ENCODE measurements at places on chromosomes 4 and X.
A peak's percentile ranks its signal among the peaks of the same experiment; 100 is the strongest.

GRCh38 chr4:64465263-64465662 lies 56.0 kb upstream of the TECRL start:
- no peak for DNase-seq

GRCh38 chr4:108398316-108398715 lies 222.1 kb upstream of the RPL34 start:
- no peak for DNase-seq

DNA sequence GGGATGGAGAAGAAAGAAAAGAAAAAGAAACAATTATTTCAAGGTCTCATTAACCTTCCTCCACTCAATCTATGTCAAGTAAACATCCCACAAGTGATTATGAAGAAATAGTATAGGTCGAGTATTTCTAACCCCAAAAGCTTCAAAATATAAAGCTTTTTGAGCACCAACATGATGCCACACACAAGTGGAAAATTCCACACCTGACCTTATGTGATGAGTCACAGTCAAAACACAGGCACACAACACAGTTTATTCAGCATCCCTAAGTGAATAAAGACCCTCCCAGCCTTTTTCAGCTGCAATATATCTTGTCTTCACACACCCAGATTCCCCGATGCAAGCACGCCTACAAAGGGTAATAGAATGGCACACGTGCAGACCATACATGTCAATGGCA lies 51.7 kb upstream of the VEGFC start:
- DNase-seq, result no peak

DNA sequence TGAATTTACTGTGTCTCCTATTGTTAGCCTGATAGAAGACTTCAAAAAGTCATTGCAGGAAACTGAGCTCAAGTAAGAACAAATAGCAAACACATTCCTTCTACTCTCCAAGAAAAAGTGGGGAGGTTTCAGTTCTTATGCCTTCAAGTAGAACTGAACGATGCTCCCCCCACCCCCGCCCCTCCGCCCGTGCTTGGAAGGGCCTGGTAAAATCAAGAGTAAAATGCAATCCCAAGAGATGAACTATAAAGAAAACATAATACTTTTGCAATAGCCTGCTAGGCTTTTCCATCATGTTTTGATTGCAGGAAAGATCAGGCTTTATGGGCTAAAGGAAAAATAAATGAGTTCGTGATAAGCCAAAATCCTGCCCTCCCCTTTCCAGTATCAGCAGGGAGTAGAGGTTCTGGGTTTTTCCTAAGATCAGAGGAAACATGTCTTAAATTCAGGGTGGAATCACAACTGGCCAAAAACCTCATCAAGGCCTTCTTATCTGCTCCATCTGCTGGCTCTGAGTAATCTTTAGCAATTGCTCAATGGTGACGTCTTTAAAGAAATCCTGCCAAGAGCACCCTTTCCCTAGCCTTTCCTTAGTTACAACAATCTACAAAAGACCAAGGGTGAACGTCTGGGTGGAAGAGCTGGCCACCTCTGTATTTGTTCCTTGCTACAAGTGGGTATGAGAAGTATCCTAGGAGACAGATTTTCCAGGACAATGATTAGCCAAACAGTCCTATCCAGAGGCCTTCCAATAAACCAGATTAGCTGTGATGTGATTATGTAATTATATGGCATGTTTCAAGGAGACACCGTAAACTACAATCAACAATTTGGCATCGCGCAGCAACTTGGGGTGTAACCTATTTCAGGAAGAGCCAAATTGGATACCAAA lies 66.3 kb upstream of the FAM9C start:
- DNase-seq, result peak; percentile 0

GRCh38 chrX:97609357-97609756 lies 725.6 kb downstream of the RPA4 start:
- no peak for DNase-seq

DNA sequence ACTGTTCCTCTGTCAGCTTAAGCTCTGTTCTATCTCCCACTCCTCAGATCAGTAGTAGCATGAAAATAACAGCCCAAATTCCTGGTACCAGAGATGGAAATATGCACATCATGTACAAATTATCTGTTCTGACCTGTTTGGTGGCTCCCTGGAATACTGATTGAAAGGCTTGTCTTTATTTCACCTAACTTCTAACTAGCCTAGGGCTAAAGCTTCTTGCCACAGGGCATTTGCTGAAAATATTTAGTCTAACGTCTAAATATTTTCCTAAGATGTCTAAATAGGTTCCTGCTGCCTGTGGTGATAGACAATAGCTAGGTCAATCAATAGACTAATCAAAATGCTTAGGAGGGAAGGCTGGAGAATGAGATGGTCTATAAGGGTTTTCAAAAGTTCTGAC lies 12.9 kb upstream of the PRMT9 start:
- no peak for DNase-seq

DNA sequence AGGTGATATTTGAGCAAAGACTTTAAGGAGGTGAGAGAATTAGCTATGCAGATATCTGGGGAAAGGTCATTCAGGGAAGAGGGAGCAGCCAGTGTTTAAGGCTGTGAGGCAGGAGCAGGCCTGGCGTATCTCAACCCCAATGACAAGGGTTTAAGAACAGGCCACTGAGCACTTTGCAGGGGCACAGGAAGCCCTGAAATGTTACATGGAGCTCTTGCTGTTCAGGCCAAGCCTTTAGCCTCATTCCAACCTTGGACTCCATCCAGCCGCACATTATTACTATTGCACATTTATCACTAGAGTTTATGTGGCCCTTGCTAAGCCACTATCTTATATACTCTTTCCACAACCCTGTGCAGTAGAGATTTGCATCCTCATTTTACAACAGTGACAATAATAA lies 114.0 kb downstream of the EFNB1 start:
- DNase-seq, result no peak

GRCh38 chrX:145865082-145865481 lies 47.5 kb downstream of the SLITRK2 start:
- DNase-seq, result no peak

- no peak for DNase-seq
Measured at GRCh38 chr4:152997771-152998487, 61.8 kb downstream of the FHDC1 start.

DNA sequence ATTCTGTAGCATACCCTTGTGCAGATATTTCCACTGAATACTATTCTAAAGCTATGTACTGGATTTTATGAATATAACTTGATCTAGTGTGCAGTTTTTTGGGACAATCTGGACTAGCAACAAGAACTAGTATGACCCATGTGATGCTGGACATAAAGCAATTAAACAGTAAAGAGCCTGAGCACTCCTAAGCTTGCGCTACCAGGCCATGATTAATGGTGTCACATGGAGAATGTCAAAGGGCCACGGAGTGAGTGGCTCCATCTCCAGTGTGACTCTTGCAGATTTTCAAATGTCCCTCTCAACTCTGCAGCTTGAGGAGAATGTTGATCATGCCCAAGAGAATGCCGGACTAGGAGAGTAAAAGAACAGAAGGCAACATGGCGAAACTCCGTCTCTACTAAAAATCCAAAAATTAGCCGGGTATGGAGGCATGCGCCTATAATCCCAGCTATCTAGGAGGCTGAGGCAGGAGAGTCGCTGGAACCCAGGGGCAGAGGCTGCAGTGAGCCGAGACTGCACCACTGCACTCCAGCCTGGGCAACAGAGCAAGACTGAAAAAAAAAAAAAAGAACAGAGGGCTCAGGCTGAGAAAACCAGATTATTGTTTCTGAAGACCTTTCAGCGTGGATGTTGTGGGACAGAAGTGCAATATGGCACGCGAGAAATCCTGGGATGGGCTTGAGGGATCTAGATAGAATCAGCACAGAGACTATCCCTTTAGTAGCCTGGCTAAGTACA lies 45.0 kb downstream of the TIGD2 start:
- no peak for DNase-seq

DNA sequence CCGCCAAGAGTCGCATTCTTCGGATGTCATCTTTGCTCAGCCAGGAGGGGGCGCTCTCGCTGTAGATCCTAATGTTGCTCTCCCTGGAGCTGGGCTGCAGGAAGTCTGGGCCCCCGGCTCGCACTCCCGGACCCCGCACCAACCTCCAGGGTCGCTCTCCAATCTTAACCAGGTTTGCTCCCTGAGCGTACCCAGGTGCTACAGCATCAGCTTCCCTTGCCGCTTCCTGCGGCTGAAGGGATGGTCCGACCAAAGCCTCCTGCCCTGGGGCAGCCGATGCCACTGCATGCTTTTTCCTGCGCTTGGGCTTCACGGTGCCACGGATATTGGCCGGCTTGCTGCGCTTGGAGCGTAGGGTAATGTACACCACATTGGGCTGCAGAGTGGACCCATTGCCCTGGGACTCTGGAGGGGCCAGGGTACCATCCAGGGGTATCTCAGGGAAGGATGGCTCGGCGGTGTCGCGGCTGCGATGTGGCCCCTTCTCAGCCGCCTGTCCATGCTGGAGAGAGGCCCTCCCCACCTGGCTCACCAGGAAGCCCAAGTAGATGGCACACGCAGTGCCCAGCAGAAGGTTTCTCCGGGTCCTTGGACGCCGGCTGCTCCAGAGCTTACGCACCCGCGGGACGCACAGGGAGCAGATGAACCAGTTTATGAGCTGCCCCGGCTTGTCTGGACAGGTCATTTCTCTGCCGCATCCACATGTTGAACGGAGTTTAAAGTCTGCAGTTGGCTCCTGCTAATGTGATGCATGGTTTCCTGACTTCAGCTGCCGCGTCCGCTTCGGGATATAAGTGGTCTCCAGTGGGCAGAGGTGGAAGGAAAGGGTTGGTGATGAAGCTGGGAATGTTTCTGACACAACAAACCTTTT lies 1.9 kb downstream of the GASK1B start:
- DNase-seq, result peak; percentile 76

GRCh38 chrX:19747652-19748610 lies 139.5 kb downstream of the SH3KBP1 start:
- DNase-seq, result no peak

- no peak for DNase-seq
Measured at GRCh38 chrX:153646620-153647373, at the start of gene DUSP9. TSS of gene DUSP9 (plus strand) at chrX:153647203. CDS start at chrX:153647954, 751 bp downstream.

GRCh38 chrX:134990801-134991481 lies at the start of gene SMIM10:
TSS of gene SMIM10 (plus strand) at chrX:134990991. CDS start at chrX:134991096, 105 bp downstream.
- DNase-seq, result peak; percentile 80

GRCh38 chrX:20437683-20438082 lies 171.0 kb upstream of the RPS6KA3 start:
- no peak for DNase-seq

- no peak for DNase-seq
Measured at GRCh38 chrX:68978255-68978654, 149.4 kb downstream of the EFNB1 start.

DNA sequence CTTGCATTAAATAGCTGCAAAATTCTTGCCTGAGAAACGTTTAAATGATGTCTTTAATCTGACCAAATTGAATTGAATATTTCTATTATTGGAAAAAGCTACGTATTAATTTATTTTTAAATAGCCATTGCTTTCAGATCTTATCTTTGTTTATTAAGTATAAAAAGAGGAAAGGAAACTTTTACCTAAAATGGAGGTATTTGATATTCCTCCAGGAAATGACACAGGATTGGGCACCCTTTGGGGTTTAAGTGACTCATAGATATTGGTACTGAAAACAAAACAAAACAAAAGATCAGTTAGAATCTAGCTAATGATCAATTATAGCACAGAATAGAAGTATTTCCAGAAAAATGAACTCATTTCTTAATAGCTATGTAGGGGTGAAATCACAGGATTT lies 34.1 kb downstream of the PLS3 start:
- DNase-seq, result no peak

DNA sequence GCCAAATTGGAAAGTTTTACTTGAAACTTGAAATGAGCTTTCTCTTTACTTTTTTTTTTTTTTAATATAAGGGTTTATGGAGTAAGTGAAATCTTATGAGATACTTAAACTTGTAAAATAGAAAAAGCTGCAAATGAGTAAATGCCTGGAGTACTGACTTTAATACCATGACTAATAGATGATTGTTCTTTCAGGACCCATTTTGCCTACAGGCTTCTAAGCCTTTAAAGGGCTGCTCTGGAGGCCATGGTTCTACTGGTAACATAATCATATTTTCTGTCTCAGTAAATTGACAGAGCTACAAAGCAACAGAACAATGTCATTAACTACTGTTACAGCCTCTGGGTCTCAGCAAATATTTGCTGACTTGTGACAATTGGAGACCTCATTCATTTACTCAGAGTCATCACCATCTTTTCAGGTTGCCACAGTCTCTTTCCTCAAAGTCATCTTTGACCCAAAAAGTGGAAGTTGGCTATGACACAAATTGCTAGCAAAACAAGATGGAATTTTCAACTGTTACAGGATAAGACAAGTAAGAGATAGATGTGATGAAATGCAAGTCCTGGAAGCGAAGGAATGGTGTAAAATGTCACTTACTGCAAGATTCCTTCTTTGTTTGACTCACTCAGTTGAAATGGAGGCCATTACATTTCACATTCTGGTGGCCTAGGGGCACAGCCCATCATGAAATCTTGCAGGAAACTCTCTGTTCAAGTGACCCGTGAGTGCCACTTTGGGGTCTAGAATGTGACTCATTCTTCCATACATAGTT lies 132.7 kb downstream of the BTC start:
- DNase-seq, result no peak

DNA sequence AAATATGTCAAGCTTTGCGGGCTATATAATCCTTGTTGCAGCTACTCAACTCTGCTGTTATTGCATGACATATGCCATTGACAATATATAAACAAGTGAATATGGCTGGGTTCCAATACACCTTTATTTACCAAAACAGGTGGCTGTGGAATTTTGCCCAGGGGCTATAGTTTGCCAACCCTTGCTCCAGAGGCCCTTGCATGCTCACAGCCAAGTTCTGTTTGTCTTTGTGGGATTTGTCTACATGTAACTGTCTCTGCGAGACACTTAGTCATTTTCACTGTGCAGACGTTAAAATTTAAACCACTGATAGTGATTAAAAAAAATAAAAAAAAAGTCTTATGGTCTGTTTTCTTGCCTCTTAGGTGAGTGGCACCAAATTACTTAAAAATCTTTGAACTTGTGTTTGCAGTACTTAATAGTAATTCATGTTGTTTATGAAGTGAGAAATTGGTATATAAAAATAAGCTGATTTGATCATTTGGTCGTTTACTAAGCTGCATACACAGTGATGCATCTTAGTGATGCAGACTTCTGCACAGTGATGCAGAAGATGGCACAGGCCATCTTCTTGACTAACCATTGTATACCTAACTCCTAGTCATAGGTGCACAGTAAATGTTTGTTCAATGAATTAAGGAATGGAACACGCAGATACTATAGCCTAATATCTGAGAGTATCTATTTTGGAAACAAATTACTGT lies 170.9 kb downstream of the FRMPD4 start:
- no peak for DNase-seq

DNA sequence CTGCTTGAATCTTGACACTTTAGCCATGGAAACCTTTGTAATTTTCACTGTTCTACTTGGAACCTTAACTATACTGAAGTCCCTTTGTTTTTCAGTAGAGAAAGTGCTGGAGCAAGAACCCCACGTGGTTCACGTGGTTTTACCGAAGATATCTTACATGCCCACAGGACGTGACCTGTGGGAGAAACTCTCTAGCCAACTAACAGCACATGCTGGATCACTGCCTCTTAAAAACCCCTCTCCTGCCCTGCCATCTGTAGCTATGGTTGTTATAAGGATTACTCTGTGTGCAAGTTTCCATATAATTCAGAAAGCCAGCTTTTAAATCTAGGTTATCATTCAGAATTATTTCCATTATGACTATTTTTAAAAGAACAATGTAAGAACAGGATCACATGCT lies 30.2 kb downstream of the SPANXD start:
- no peak for DNase-seq

- no peak for DNase-seq
Measured at GRCh38 chrX:37371578-37371991, 22.4 kb downstream of the PRRG1 start.

All from erythroblast (primary cell).